Ureter (tissue), 1 donor: ENCODE measurements at places on chromosomes 16 and 17. TPM values are rescaled to one million over a fixed set of nuclear protein-coding genes. Genes with fewer than 3 reads are reported as not detected.
A peak's percentile ranks its signal among the peaks of the same experiment; 100 is the strongest.

- peak; percentile 75 for DNase-seq
Measured at GRCh38 chr16:85055493-85056210, 28.1 kb downstream of the KIAA0513 start.

DNA sequence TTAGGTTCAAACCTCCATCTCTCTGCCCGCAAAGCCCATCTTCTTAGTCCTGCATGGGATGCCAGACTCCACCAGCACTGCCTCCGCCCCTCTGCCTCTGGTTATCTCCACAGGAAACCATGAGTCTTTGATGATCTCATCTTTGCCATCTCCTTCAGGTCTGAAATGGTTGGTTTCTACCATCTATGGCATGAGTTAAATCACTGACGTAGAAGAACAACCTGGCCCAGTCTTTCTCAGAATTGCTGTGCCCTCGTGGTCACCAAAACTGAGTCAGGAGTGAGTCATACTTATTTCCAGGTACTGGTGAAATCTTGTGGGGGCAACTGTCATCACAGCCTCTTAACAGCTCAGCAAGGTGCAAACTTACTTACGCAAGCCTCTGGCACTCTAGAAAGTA lies 468.7 kb upstream of the C16orf82 start:
- no peak for DNase-seq

GRCh38 chr17:48522031-48522653 lies 8.7 kb downstream of the HOXB1 start:
- no peak for DNase-seq

DNA sequence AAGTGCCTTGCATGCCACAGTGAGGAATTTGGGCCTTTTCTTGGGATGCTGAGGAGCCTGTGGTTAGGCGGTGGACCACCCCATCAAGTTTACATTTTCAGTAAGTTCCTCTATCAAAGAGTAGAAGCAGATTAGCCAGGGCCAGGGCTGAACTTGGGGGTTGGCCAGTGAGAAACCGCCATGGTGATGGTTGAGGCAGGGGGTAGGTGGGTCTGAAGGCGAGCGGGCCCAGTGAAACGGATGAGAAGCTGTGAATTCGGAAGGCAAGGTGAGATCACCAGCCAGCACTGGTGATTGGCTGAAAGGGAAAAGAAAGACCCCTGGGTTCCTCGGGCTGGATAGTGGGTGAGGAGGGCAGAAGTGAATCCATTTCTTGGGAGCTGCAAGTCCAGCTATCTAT lies 311.4 kb downstream of the CBLN1 start:
- no peak for DNase-seq

- no peak for DNase-seq
Measured at GRCh38 chr17:80964859-80965580, 26.6 kb upstream of the CHMP6 start.

DNA sequence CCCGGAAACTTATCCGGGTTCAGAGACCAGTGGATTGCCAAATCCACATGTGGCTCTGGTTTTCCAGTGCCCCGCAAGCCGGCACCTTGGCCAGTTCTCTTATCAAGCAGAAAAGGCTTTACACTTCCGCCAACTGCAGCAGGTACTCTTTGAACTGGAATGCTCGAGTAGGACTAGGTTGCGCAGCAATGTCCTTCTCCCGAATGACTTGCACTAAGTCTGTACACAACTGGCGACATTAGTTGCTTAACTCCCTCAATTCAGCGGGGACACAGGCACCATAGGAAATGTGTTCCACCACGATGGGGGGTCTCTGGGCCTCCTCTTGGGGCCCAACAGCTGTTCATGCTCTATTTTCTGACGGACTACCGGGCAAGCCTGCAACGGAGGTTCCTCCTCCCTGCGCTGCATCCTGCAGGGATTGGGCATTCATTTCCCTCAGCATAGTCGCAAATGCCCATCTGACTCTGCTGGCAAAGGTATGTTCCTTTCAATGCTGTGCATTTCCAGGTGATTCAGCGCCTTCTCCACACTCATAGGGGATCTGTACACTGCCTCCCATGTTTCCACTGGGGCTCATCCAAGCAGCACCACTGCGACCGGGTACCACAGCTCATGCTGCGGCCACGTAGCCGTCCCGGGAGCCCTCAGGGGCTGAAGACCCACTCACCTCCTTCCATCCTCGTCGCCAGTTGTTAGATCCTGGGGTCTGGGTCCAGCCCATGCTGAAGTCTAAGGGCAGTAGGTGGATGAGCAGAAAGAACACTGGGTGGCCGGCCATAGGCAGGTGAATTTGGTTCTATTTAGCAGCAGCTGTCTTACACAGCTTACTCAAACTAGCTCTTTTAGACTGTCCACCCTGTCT lies 34.2 kb upstream of the APPBP2 start:
- DNase-seq, result no peak

GRCh38 chr16:56192635-56192945 lies 1.3 kb downstream of the GNAO1 start:
- DNase-seq, result no peak

Gene B4GALNT2
- 0.05 TPM for total RNA-seq

- no peak for DNase-seq
Measured at GRCh38 chr17:6134721-6135120, 64.5 kb downstream of the WSCD1 start.

GRCh38 chr16:873889-874288 lies 73.4 kb upstream of the GNG13 start:
- no peak for DNase-seq

DNA sequence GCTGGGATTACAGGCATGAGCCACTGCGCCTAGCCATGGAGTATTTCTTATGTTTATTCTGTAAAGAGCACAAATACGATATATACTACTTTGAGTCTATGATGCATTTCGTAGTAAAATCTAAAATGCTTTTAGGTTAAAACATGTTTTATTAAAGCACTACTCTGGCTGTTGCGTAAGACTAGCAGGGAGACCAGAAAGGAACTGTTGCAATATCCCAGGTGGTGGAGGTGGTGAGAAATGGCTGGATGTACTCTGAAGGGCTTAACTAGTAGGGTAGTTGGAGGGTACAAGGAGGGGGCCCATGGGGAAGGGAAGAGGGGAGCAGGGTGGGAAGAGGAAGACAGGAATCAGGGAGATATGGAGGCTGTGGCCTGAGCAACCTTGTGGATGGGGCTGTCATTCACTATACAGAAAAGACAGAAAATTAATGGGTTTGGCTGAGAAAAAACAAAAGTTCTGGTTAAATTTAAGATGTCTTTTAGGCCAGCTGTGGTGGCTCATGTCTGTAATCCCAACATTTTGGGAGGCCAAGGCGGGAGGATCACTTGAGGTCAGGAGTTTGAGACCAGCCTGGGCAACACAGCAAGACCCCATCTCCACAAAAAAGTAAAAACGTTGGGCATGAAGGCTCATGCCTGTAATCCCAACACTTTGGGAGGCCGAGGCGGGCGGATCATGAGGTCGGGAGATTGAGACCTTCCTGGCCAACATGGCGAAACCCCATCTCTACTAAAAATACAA lies 35.8 kb downstream of the ST3GAL2 start:
- no peak for DNase-seq

DNA sequence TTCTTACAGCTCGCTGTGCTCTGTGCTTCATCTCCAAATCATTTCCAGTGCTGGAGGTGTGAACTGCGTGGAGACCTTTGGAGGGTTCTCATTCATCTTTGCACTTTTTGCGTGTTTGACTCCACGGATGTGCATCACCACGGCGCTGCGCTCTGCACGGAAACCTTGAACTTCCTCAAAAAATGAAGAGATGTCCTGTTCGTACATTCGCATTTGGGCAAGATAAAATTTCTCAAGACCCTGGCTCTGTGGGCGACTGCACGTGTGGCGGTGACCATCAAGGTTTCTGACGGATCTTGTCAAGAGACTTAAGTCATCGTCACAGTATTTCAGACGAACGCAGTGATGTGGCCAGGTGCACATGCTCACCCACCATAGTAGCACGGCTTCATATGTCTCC lies 10.3 kb upstream of the PVALEF start:
- DNase-seq, result no peak

GRCh38 chr17:6394055-6394606 lies 40.8 kb downstream of the AIPL1 start:
- DNase-seq, result no peak

DNA sequence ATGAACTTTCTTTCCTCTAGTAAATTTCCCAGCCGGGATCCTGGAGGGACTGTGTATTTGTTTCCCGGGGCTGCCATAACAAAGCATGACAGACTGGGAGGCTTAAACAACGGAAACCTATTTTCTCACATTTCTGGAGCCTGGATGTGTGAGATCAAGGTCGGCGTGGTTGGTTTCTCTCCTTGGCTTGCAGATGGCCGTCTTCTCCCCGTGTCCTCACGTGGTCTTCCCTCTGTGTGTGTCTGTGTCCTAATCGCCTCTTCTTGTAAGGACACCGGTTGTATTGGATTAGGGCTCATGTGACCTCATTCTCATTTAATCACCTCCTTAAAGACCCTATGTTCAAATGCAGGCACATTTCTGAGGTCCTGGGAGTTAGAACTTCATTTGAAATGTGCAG lies 22.0 kb upstream of the USP10 start:
- no peak for DNase-seq

DNA sequence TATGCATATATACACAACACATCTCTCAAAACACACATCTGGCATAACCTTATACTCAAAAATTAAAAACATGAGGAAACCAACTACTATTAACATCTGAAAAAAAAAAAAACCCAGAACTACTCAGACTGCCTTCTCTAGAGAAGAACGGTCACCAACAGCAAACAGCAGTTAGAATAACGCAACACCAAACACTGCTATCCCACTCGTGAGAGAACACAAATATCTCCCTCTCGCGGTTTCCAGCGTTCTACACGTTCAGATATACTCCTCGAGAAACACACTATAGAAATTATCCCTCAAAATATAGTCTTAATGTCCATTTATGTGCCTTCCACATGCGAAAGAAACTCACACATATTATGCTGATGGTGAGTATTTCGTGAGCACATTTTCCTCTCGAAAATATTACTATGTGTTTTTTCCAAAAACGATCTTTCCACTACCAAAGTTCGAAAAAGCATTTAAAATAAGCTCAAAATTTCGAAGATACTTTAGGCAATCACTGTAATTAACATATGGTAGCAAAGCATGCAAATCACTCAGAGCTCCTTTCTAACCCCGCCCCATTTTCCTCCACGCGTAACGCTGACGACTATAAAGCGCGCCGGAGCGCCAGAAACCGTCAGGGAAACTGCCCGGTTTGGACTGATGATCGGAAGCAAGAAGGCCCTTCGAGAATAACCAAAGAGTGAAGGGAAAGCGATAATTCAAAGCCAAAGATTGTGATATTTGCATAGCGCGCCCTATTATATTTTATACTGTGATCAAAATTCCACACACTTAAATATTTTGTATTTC lies 60.1 kb downstream of the TEX14 start:
- peak; percentile 97 for DNase-seq

DNA sequence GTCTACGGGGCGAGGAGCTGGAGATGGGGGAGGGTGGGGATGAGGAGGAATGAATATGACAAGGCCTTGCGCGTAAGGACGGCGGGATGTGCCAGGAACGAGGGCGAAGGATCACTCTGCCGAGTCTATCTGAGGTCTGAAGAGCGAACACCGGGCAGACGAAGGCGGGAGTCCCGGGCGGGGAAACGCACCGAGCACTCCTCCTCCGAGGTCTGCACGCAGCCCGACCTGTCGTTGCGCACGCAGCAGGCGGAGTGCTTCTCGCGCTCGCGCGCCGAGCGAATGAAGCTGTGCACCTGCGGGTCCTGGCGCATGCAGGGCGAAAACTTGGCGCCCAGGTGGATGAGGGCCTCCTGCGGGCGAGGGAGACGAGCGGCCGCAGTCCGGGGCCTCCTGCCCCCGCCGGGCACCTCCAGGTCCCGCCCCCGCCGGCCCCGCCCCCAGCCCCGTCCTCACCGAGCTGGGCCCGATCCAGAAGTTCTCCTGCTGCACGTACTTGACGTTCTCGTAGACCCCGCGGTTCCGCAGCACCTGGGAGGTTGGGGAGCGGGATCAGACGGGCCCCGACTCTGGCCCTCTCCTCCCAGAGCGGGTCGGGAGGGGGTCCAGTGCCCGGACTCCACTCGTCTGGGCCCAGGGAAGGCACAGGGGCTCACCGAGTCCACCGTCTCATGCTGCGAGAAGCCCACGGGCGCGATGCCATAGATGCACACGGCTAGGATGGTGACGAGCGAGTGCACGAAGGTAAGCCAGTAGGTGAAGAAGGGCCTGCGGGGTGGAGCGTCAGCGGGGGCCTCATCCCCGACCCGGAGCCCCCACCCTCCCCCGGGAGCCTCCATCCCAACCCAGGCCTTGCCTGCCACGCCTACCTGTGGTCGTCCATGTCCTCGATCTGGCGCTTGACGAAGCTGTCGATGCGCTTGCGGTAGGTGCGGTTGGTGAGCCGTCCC lies 7.6 kb downstream of the SNRNP25 start:
- DNase-seq, result no peak
